ENCODE measurements at places on chromosomes 2 and 18.

GRCh38 chr18:44062345-44062744 is 618.3 kb upstream of the SETBP1 start:
- DNase-seq: no peak

DNA sequence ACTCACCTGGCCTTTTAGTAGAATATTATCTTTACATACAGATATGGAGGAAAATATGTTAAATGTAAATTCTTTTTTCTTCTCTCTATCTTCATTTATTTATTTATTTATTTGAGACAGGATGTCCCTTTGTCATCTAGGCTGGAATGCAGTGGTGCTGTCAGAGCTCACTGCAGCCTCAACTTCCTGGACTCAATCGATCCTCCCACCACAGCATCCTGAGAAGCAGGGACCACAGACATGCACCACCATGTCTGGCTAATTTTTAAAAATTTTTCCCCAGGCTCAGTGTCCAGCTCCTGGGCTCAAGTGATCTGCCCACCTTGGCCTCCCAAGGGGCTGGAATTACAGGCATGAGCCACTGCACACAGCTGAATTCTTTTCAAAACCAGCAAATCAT is 20.3 kb downstream of the KYNU start:
- DNase-seq: no peak

GRCh38 chr2:126881591-126881990 is 17.1 kb upstream of the TEX51 start:
- DNase-seq: no peak

- no peak for DNase-seq
These were observed 126.7 kb downstream of the BCL2 start for GRCh38 chr18:63192885-63193349.

GRCh38 chr2:123696021-123696420 is 329.1 kb upstream of the CNTNAP5 start:
- DNase-seq: no peak

- no peak for DNase-seq
These were observed 190.2 kb upstream of the KCNH7 start for GRCh38 chr2:163028807-163029206.

- no peak for DNase-seq
These were observed 90.6 kb upstream of the LPIN2 start for GRCh38 chr18:3103576-3103975.

Measured in G401 (cell line).